ENCODE measurements at places on chromosomes 4 and X. TPM values are rescaled to one million over a fixed set of nuclear protein-coding genes. Genes with fewer than 3 reads are reported as not detected.

The MAGEC1 gene
- total RNA-seq, result not detected

The DKC1 gene
- total RNA-seq, result 61.6 TPM

The FAM133A gene
- total RNA-seq, result not detected

The TMPRSS11E gene
- total RNA-seq, result 4.0 TPM

The MAOA gene
- total RNA-seq, result 243 TPM

The CABS1 gene
- total RNA-seq, result not detected

The STAG2 gene
- 104 TPM for total RNA-seq

The ADAM29 gene
- not detected for total RNA-seq

The H2BW2 gene
- not detected for total RNA-seq

The AVPR2 gene
- total RNA-seq, result not detected

The NPFFR2 gene
- 8.2 TPM for total RNA-seq

The MAGEE1 gene
- total RNA-seq, result 0.72 TPM

The P2RY4 gene
- not detected for total RNA-seq

The TEX13A gene
- total RNA-seq, result not detected

The INTS6L gene
- total RNA-seq, result 5.5 TPM

The AR gene
- not detected for total RNA-seq

The SLC26A1 gene
- total RNA-seq, result 0.21 TPM

The MAGED4 gene
- total RNA-seq, result 0.48 TPM

The CLTRN gene
- 0.48 TPM for total RNA-seq

The PTPN13 gene
- total RNA-seq, result 64.1 TPM

The CT45A2 gene
- total RNA-seq, result not detected

The VSIG4 gene
- not detected for total RNA-seq

The KIT gene
- total RNA-seq, result not detected

The STAP1 gene
- not detected for total RNA-seq

The DGKQ gene
- 27.9 TPM for total RNA-seq

The NOX1 gene
- not detected for total RNA-seq

The L1CAM gene
- total RNA-seq, result 0.85 TPM

The CCDC110 gene
- under 0.01 TPM for total RNA-seq
